Activated CD4-positive, CD25-positive, alpha-beta regulatory T cell (primary cell): ENCODE measurements at places on chromosomes 7 and 10.

GRCh38 chr7:130144312-130145171 is 60.7 kb downstream of the TMEM209 start:
- DNase-seq = no peak

- DNase-seq = no peak
Measured at GRCh38 chr10:38127812-38128211, 33.7 kb downstream of the ZNF37A start.

GRCh38 chr7:1086588-1087464 is 1.1 kb upstream of the GPER1 start:
- peak; percentile 37 for DNase-seq

GRCh38 chr7:77328669-77329068 is 87.5 kb downstream of the GSAP start:
- DNase-seq = no peak

- no peak for DNase-seq
Measured at GRCh38 chr10:79932841-79933379, 16.0 kb downstream of the SFTPD start.

DNA sequence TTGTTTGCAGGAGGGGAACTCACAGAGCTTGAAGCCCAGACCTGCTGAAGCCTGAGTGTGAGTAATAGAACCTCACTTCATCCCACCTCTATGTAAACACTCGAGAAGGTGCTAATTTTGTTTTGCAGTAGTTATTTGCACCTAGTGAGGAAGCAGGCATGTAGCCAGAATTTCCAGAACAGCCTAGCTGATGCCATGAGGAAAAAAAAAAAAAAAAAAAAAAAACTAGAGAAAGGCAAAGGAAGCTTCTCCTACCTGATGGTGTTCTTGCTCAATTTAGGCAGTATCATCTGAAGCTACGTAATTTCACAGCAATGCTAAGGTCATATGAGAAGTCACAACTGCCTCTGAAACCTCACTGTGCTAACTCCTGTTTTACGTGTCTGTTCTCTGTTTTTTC is 13.6 kb upstream of the GPR37 start:
- no peak for DNase-seq

DNA sequence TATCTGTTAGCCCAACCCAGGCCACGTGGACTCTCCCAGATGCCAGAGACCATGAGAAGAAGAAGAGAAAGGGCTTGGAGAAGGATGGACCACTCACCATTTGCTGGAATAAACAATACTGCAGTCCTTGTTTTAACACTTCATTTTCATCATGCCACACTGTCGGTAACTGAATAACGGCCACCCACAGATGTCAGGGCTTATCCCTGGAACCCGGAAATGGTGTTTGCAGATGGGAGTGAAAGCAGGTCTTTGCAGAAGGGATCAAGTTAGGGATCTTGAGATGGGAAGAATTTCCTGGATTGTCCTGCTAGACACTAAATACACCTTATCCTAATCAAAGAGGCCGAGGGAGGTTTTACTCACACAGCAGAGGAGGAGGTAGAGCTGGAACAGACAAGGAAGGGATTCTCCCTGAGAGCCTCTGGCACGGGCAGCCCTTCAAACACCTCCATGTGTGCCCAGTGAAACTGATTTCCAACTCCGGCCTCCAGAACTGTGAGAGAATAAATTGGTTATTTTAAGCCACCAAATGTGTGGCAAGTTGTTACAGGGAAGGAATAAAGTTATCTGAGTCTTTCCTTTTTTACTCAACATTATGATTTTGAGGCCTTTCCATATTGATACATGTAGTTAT is 56.3 kb upstream of the SFMBT2 start:
- DNase-seq = no peak

- no peak for DNase-seq
Measured at GRCh38 chr10:121624836-121625486, 26.7 kb upstream of the FGFR2 start.

DNA sequence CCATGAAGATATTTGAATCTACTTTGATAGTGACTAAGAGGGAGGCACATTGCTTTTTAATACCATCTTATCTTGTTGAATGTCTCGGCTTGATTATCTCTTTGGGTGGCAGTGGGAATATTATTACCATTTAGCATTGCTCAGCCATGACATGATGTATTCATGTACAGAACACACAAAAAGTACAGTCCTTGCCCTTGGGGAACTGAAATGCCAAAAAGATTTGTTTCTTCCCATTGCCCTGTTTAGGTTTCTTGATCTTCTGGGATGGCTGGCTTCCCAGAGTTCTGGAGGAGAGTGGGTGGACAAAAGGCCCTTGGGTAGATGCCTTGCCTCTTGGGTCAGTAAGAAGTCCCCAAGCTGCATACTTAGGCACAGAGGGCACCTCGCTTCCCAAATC is 23.8 kb downstream of the SUFU start:
- no peak for DNase-seq

GRCh38 chr10:631266-631665 is 58.2 kb downstream of the DIP2C start:
- DNase-seq = no peak

DNA sequence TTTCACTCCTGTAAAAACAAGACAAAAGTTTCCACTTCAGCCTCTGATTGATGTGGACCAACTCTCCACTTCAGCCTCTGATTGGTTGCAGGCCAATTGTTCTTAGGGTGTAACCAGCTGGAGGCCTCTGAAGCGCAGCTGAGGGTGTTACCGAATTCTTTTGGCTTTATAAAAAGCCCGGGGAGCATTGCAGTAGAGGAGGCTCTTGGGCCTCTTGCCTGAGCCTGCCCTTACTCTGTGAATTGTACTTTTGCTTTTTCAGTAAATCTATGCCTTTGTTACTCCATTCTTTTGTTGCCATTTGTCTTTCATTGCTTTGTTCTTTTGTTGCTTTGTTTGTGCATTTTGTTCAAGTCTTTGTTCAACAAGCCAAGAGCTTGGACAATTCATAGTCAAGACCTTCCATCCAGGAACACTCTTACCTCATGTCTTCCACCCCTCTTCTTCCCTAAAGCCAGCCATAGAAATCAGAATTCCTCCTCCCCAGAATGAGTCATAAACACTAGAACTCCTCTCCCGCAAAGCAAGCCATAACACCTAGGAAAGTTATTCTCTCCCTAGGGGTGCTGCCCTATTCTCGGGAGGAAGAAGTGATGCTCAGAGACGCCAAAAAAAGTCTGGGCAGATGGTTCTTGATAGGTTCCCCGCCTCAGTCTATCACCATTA is 53.5 kb upstream of the ARMC3 start:
- DNase-seq = no peak

GRCh38 chr7:29929018-29929807 is 60.4 kb downstream of the SCRN1 start:
- DNase-seq = no peak

- peak; percentile 8 for DNase-seq
Measured at GRCh38 chr7:50610521-50611277, 45.5 kb upstream of the DDC start.

GRCh38 chr7:25754333-25754732 is 397.7 kb upstream of the NFE2L3 start:
- no peak for DNase-seq
